Left lung (tissue), 14 donors: ENCODE measurements at places on chromosomes 16 and 17. TPM values are rescaled to one million over a fixed set of nuclear protein-coding genes. Genes with fewer than 3 reads are reported as not detected.

DNA sequence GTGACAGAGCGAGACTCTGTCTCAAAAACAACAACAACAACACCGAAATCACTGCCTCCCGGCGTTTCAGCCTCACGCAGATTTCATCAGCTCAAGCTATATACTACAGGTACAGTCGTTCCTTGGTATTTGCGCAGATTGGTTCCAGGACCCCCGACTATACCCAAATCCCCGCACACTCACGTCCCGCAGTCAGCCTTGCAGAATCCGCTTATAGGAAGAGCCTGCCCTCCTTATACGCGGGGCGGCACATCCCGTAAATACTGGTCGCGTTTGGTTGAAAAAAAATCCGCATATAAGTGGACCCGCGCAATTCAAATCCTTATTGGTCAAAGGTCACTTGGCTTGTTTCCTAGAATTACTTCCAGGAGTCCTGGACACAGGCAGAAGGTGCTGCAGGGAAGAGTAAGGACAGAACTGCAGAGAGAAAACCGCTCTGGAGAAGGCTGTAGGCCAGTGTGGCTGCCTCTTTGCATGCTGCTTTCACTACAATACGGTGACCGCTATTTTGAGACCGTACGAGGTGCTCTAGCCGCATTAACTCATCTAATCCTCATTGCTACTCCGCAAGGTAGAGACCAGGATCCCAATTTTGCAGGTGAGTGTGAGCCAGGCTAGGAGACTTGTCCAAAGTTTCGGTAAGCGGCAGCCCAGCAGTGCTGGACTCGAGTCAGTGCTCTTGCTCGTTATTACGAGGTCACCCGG lies 718 bp downstream of the NDUFAB1 start:
- no peak for DNase-seq

DNA sequence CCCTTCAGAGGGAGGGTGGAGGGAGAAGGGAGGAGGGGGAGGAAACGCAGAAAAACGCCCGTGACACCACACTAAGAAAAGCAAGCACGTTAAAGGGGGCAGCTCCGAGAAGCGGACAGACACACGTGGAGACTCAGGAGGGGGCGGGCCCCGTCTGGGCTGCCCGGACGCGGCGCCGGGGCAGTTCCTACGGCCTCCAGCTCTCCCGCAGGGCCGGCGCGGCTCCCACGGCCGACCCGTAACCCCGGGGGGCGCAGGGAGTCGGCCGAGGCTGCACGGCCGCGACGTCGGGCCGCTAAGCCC lies 362 bp downstream of the KLHDC4 start:
- no peak for DNase-seq

Gene CCL7
- 3.7 TPM for total RNA-seq

GRCh38 chr17:51869387-51869786 lies 289.1 kb downstream of the CA10 start:
- no peak for DNase-seq

Gene IL32
- 310 TPM for total RNA-seq

DNA sequence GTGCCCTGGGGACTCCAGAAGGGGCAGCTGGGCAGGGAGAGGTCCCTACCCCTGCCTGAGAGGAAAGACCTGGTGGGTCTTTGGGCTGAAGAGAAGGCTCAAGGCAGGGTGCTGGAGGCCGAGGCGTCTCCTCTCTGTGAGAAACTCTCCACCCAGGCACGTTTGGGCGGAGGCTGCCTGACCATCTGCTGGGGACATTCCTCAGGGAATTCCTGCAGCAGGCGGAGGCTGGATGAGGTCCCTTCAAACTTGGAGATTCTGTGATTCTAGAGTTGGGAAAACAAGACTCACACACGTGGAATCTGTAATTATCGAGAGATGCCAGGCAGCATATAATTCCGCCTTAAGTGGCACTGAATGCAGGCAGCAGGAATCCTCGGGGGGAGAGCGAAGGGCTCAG lies 21.1 kb upstream of the PHF12 start:
- DNase-seq = no peak

- no peak for DNase-seq
These were observed 45.2 kb downstream of the CMTM3 start for GRCh38 chr16:66649636-66650205.

Gene MMP25
- total RNA-seq = 2.4 TPM

Gene KRTAP2-1
- total RNA-seq = not detected

DNA sequence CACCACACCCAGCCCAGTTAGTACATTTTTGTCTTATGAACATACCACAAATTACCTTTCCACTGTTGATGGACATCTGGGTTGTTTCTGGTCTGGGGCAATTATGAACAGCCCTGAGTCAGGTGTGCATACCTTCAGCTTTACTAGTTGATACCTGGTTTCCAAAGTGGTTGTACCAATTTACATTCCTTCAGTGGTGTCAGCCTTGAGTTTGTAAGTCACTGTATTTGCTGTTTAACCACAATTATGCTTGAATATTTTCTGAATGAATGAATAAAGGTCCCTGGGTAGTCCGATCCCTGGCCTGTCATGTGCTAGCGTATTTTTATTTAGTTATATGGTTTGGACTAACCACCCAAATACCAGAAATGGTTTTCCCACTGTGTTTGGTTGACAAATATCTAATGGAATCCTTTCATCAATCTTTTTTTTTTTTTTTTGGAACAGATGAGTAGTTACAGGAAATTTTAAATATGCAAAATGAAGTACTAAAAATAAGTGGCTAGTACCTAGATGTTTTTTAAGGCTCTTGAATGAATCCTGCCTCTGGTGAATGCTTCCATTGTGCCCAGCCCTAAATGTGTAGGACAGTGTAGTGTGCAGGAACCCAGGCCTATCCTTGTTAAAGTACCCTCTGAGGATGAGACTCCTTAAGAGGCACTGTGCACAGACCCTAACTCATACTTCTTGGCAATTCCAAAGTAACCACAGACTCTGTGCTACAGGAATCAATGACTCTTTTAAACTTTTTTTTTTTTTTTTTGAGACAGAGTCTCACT lies 3.7 kb downstream of the DUSP14 start:
- no peak for DNase-seq

GRCh38 chr16:9090101-9090959 lies 1.1 kb upstream of the HAPSTR1 start:
- peak; percentile 32 for DNase-seq

DNA sequence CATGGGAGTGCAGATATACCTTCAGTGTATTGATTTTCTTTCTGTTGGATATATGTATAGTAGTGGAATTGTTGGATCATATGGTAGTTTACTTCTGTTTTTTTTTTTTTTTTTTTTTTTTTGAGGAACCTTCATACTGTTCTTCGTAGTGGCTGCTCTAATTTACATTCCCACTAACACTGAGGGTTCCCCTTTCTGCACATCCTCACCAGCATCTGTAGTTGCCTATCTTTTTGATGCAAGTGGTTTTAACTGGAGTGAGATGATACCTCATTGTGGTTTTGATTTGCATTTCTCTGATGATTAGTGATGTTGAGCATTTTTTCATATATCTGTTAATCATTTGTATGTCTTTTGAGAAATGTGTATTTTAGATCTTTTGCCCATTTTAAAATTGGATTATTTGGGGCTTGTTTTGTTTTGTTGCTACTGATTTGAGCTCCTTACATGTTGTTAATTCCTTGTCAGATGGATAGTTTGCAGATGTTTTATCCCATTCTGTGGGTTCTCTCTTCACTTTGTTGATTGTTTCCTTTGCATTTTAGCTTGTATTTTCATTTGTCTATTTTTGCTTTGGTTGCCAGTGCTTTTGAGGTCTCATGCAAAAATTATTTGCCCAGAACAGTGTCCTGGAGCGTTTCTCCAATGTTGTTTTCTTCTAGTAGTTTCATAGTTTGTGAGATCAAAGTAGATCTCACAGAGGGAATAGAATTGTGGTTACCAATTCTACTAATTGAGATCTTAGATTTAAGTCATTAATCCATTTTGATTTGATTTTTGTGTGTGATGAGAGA lies 25.0 kb upstream of the BCAS3 start:
- no peak for DNase-seq

- no peak for DNase-seq
These were observed 6.1 kb upstream of the KRT14 start for GRCh38 chr17:41592601-41593305.

GRCh38 chr17:6910987-6911603 lies 79.6 kb upstream of the TEKT1 start:
- no peak for DNase-seq

- DNase-seq = no peak
These were observed 327.6 kb downstream of the CDH13 start for GRCh38 chr16:82954224-82954929.

DNA sequence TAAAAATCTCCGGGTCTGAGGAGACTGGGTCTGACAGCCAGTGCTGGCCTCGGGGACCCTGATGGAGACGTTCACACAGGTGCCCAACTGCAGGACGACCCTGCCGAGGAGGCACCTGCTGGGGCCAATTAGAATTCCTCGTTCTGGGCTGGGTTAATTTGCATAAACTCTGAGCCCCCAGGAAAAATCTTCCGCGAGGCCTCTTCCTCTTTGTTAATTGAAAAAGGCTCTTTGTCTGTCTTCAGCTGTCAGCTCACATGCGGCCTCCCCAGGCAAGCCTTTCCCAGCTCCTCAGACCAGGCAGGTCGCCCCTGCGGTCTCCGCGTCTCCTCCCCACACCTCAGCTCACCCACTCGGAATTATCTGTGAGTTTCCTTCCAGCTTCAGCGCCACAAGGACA lies 400.2 kb downstream of the SEC14L1 start:
- DNase-seq = no peak

DNA sequence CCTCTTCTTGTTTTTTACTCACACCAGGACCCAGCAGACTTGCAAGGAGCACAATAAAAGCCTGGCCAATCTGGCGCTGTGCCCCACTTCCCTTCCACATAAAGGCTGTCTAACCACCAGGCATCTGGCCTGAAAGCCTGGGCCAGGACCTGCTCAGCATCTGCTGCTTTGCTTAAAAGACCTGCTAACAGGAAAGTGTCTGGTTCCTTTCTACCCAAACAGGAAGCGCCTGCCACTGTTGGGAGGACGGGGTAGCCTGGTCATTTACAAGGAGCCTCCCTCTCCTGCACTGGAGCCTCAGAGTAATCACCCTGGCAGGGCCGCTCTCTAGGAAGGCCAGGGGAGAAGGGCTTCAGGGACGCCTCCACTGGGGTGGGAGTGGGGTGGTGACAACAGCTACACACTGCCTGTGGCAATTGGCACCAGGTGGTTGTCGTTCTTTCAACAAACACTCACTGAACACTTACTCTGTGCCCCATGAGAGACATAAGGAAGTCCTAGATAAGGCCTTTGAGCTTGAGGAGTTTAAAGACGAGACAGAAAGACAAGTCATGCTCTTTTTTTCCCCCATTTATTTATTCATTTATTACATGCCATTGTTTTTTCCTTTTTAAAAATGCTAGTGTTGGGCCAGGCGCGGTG lies 6.3 kb upstream of the MMP28 start:
- peak; percentile 57 for DNase-seq

DNA sequence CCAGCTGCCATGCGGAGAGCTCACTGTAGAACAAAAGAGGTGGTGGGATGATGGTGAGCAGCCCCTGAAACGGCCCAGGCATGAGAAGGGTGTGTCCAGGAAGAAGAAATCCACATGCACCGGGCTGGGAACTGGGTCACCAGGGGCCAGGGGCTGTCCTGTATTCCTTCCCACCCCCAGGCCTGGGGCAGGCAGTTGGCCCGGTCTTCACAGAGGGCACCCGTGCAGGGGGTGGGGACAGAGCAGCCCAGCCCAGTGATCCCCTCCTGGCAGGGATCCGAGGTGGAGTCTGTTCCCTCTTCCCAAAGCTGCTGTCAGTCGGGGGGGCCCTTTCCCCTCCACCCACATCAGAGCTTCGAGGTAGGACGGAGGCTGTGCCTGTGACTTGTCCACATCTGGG lies 9.2 kb downstream of the HS3ST6 start:
- DNase-seq = no peak

GRCh38 chr16:3570420-3571062 lies 6.7 kb downstream of the NLRC3 start:
- DNase-seq = no peak

Gene CCL4L2
- total RNA-seq = 1.9 TPM

- no peak for DNase-seq
These were observed 16.5 kb upstream of the CMTM4 start for GRCh38 chr16:66713076-66713475.

- DNase-seq = no peak
These were observed 40.0 kb downstream of the CMTM4 start for GRCh38 chr16:66656547-66656946.
